ENCODE measurements at places on chromosomes 2 and 18.
A peak's percentile ranks its signal among the peaks of the same experiment; 100 is the strongest.

- no peak overlapping the region for H3K4me3 ChIP-seq
- no peak overlapping the region for H3K27ac ChIP-seq
- no peaks in the 10 kb centered on the region for H3K27me3 ChIP-seq
- H3K36me3 ChIP-seq = no peaks in the 10 kb centered on the region
Measured at GRCh38 chr18:49023271-49023937, 72.6 kb upstream of the SMAD7 start.

- peaks cover 15% of the 10 kb centered on the region for H3K4me1 ChIP-seq
- H3K36me3 ChIP-seq = no peaks in the 10 kb centered on the region
- H3K27me3 ChIP-seq = no peaks in the 10 kb centered on the region
- H3K4me3 ChIP-seq = peak overlapping the region; percentile 100
- DNase-seq = no peak
Measured at GRCh38 chr2:47907039-47907781, 912 bp upstream of the FBXO11 start.

DNA sequence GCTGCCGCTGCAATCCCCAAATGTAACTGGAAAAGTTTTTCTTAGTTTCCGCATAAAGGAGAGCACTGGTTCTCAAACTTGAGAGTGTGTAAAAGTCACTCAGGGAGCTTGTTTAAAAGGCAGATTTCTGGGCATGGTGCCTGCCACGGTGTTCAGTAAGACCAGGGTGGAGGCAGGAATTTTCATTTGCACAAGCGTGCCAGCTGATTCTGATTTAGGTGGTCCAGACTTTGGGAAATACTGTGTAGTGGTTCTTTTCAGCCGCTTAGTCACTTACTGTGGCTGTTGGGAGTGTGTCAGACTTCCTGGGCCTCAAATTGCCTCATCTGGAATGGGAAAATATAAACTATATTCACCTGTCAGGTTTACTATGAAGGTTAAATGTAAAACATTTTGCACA, 788 bp downstream of the ARMC9 start:
- no peaks in the 10 kb centered on the region for H3K27me3 ChIP-seq
- peak overlapping the region; percentile 78 for H3K27ac ChIP-seq
- H3K36me3 ChIP-seq = no peaks in the 10 kb centered on the region

DNA sequence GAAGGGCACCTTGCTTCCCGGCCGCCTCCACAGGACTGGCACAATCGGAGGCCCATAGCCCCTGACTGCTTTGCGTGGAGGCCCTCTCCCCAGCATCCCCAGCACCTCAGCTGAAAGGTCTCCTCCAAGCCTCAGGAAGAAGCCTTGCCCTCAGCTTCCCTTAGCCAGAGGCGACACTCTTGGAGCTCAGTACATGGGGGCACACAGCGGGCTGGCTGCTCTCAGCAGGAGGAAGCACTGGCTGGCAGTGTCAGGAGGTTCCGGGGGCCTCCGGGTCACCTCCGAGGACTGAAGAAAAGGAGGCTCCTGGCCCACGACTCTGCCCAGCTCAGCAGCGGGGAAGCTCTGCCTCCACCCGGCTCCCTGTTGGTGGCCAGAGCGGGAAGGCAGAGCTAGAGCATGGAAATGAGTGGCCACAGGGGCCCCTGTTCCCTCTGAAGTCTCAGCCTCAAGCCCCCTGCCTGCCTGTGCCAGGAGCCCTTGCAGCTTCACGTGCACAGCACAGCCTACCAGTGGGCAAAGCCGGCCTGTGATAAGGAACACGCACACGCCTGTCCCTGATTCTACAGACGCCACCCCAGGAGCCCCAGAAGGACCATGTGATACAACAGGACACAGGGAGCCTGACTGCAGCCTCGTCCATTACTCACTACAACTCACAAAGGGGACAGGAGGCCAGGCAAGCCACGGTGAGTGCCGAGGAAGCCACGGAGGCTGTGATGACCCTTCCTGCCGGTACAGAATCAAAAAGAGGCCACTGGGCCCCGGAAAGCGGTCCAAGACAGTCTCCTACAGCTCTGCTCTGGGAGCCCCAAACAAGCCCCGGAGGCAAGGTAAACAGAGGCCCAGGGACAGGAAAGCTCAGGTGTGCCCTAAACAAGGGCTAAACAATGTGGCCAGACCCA, 15.5 kb downstream of the HDAC4 start:
- H3K4me1 ChIP-seq = peaks cover 5% of the 10 kb centered on the region
- H3K36me3 ChIP-seq = peaks cover 7% of the 10 kb centered on the region
- no peak for DNase-seq
- H3K27ac ChIP-seq = no peak overlapping the region

GRCh38 chr2:175401956-175402469, 220.5 kb upstream of the ATP5MC3 start:
- no peaks in the 10 kb centered on the region for H3K4me1 ChIP-seq
- H3K27ac ChIP-seq = no peak overlapping the region
- no peaks in the 10 kb centered on the region for H3K36me3 ChIP-seq
- no peak overlapping the region for H3K4me3 ChIP-seq

- no peak overlapping the region for H3K27ac ChIP-seq
- no peaks in the 10 kb centered on the region for H3K36me3 ChIP-seq
- no peaks in the 10 kb centered on the region for H3K4me1 ChIP-seq
- no peaks in the 10 kb centered on the region for H3K27me3 ChIP-seq
- DNase-seq = no peak
Measured at GRCh38 chr18:61754039-61754583, 138.7 kb downstream of the RNF152 start.
